ENCODE measurements at places on chromosomes 1 and 21.

GRCh38 chr1:39086386-39086785 is 60.2 kb downstream of the NDUFS5 start:
- DNase-seq: no peak

DNA sequence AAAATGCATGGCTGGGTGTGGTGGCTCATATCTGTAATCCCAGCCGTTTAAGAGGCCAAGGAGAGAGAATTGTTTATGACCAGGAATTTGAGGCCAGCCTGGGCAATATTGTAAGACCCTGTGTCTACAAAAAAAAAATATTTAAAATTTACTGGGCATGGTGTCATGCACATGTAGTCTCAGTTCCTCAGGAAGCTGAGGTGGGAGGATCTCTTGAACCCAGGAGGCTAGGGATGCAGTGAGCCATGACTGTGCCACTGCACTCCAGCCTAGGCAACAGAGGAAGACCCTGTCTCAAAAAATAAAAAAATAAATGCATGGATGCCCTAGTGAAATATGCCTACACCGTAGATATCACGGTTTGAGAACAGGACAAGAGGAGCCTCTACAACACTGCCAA is 1331.2 kb upstream of the B3GALT2 start:
- no peak for DNase-seq

DNA sequence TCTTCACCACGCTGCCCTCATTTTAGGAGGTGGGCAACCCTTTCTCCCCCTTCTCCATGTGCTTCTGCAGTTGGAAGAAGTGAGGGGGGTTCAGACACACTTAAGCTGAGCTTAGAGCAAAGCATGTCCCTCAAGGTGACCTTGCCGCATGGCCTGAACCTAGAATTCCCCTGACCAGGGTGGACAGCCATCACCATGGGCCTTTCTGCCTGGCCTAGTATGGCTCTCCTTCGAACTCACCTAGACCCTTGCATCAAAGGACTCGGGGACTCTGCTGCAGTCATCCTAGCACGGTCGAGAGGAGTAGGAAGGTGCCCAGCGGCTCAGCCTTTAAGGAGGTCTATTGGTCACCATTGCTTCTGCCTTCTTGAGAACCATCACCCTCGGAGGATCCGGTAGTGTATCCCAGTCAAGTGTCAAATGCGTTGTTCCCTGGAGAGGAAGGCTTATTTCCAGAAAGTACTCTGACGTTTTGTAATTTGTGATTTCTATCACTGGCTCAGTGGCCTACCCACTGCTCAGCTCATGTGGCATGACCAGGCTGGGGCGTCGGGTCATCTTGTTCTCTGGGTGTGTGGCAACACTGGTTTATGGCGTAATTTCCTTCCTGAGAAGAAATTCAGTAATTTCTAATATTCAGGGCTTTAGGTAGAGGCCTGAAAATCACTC is at the start of gene KCNE1:
Gene KCNE1, minus strand, starts transcription at position 424 of the 669 bp plus-strand sequence. CDS start 62,576 bp downstream, outside the sequence.
- peak; percentile 96 for DNase-seq

DNA sequence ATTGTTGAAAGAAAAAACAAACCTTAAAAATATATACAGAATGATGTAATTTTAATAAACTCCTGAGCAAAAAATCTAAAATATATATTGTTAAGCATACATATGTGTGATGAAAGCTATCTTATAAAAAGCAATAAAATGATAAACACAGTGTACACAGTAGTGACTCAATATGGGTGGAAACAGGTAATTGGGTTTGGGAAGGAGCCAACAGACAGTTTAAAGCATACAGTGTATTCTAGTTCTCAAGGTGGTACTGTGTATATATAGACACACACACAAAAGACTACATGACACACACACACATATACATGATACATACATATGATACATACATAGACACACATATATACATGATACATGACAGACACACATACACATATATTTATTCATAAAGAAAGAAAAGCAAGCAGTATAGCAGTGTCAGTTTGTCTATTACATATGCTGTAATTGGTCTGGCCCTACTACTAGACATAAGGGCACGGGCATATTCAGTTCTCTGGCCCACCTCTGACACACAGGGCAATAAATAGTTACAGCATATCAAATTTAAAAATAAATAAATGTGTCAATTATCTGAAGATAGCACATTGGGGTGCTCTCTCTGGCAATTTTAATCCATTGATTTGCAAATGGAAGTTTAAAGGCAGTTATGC is 330.2 kb downstream of the S1PR1 start:
- DNase-seq: no peak

DNA sequence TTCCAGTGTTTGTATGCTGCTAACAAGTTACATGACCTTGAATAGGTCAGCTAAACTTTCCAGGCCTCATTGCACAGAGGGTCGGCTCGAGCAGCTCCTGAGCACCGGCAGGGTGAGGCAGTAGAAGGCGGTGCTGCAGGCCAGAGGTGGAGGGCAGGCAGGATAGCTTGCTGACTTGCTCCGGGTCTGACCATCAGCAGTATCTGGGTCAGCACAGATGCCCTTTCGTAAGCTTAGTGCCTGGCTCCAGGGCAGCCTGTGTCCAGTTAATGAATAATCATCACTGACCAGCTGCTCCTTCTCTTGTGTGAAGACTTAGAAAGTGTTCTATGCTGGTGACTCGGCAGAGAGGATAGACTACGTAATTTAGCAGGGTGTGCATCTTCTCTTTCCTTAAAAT is 6.9 kb downstream of the MAPKAPK2 start:
- DNase-seq: no peak

DNA sequence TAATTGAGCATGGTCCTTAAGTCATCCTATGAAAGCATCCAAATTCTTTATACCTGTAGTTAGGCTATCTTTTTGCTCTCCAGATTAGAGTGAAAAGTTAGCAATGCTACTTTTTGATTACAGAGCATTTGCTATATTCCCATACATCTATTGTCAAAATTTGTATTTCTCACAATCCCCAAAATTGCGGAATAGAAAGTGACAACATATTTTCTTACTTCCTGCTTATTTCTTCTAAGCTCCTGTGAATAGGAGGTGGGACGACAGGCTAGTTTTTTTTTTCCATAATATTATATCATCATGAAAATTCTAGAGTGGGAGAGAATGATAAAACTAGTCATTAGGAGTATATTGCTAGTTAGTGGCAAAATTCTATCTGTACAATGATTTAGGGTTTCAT is 264.0 kb upstream of the DPYD start:
- no peak for DNase-seq

GRCh38 chr1:14676400-14676799 is 77.9 kb downstream of the KAZN start:
- DNase-seq: no peak

DNA sequence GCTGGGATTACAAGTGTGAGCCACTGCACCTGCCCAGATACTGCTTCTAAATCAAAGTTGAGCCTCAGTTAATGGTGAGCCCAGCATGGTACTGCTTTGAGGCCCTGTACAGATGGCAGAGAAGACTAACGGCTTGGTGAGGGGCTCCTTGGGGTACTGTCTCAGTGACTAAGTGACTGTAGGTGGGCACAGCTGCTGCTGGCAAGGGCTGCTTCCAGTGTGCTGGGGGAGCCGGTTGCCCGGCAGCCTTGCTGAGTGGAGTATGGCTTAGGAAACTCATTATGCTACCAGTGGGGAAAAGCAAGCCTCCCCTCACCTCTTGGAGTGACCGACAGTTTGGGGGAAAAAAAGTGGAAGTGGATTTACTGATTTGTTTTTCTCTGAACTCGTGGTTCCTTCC is 23.6 kb upstream of the ARHGEF10L start:
- peak; percentile 31 for DNase-seq

Measured in suppressor macrophage (primary cell).